Tibial nerve (tissue), 4 donors: ENCODE measurements at places on chromosomes 1 and 21. TPM values are rescaled to one million over a fixed set of nuclear protein-coding genes. Genes with fewer than 3 reads are reported as not detected.

DNA sequence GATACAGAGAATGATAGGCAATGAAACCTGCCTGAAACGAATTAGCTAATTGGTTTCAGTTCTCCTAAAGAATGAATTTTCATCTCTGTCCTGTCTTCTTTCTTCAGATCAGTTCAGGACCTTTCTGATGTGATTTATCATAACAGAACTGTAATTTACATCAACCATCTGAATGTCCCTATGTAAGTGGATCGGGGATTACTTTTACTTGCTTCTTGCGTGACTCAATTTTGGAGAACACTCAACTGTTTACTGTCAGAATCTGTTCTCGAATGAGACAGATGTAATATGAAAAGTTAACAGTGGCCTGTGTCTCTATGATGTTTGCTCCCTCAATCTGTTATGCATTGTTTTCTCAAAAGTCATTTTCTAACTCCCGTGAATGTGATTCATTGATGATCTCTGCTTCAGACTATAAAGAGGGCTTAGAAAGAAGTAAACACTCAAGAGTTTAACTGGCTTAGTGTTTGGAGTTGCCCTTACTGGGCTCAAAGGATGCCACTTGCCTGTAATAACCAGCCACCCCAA lies 111.0 kb downstream of the GABPA start:
- DNase-seq: no peak

DNA sequence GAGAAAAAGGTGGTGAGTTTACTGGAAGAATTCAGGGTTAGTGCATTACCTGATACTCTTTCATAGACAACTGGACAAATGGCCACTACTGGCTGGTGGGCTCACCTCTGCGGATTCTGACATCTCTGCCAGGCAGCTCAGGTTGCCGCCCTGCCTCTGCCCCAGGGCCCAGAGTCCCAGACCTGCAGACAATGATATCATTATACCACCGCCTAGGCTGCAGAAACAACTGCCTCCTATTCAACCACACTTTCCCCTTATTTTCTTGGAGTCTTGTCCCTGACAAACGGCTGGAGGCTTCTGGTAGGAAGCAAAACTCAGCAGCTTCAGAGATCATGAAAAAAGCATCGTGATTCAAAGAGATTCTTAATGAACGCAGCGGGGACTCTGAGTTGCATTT lies 37.0 kb downstream of the IRF2BP2 start:
- no peak for DNase-seq

- no peak for DNase-seq
Measured at GRCh38 chr1:199698222-199698621, 329.3 kb upstream of the NR5A2 start.

DNA sequence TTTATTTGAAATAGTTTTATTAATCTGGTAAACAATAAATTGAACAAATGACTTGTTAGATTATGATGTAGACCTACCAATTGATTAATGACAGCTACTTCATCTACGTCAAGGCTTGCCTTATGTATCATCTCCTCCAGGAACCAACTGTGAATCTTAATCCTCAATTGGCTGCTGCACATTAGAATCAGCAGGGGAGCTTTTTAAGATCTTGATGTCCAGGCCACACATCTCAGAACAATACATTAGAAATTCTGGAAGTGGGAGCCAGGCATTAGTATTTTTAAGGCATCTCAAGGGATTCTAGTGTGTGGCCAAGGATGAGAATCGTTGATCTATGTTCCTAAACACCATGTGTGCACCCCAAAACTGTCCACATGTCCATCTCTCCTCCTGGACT lies 52.0 kb upstream of the LYPLAL1 start:
- no peak for DNase-seq

HLX gene
- 16.5 TPM for total RNA-seq
